ENCODE measurements at places on chromosomes 13 and 19. TPM values are rescaled to one million over a fixed set of nuclear protein-coding genes. Genes with fewer than 3 reads are reported as not detected.

DNA sequence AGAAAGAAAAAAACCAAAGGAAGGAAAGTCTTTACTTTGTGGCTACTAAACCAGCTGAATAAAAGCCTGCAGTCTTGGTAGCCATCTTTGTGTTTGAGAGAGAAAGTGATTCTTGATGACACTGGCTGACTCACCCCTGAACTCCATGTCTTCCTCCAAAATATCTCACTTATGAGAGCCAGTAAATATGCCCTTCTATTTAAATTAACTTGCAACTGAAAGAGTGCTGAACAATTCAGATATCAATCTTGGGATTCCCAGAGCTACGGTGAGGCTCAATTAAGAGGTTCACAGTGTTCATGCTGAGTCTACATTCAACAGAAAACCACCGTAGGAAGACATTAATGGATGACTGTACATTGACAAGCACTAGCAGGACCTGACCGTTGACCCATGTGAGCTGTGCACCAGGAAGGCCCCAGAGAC, 57.9 kb downstream of the KCTD12 start:
- DNase-seq: no peak

Gene PEAK3
- total RNA-seq: under 0.01 TPM

DNA sequence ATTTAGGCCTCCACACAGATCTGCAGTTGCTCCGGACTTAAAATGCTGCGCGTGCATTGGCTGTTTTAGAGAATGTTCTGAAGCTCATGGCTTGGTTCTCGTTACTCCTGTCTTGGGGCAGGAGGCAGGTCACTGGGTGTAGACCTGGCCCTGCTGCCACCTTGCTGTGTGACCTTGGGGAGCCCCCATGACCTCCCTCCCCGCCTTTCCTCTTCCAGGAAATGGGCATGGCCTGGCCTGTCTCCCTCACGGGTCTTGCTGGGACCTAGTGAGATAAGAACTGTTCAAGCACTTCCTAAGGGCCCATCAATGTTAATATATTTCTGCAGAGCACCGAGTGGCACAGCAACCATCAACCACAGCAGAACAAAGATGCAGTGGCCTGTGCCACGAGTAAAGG, 49.4 kb downstream of the KLF2 start:
- DNase-seq: no peak

- no peak for DNase-seq
Observed at GRCh38 chr13:79995334-79995733, 345.6 kb downstream of the SPRY2 start.

Gene ZNF154
- 15.1 TPM for total RNA-seq

GRCh38 chr13:40770609-40770933, 419 bp downstream of the MRPS31 start:
- DNase-seq: no peak

DNA sequence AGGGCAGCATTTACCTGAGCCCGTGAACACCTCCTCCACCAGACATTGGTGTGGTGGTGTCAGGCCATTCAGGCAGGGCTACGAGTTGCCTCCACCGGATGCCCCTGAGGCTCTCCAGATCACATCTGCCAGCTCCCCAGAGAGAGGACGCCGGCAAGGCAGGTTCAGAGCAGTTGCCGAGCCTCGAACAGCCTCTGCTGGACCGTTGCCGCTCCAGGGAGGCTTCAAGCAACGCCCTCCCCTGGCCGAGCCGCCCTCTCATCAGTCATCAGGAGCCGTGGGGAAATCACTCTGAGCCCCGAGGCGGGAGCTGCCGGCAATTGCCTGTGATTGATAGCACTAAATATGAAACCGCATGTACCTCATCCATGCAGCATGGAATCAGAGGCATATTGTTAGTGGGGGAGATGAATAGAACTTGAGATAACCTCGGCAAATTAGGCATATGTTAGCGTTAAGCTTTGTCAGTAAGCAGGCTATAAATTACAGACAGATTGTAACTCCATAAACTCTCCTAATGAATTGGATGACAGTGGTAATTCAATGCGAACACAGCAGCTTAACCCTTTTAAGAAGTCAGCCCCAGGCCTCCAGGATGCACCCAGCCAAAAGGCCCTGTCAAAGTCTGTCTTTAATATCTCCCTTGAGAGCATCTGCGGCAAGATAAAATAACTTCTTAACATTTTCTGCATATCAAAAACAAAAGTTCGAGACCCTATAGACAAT, 29.8 kb upstream of the SPACA7 start:
- no peak for DNase-seq

GRCh38 chr13:26716984-26717383, 43.6 kb downstream of the GPR12 start:
- no peak for DNase-seq

DNA sequence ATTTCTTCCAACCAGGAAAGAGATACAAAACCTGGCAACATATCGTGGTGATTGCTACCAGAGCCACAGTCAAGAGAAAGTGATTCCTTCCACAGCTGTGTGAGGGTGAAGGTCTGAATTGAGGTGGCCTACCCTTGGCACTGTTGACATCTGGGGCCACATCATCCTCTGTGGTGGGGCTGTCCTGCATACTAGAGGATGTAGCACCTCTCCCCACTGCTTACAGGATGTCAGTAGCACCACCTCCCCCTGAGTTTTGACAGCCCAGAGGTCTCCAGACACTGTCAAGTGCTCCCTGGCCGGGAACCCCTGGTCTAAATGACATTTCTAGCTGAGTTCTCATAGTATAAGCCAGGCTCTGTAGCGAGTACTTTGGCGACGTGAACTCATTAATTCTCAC, 15.5 kb downstream of the PTGER1 start:
- DNase-seq: no peak

GRCh38 chr13:34430294-34430693, 511.8 kb upstream of the NBEA start:
- no peak for DNase-seq

Gene ATXN8OS
- total RNA-seq: not detected

GRCh38 chr13:30145709-30146367, 161.5 kb downstream of the KATNAL1 start:
- no peak for DNase-seq

GRCh38 chr13:20331949-20332348, 99.8 kb upstream of the GJB6 start:
- DNase-seq: no peak

Gene GRIN3B
- total RNA-seq: 0.81 TPM

- peak; percentile 88 for DNase-seq
Observed at GRCh38 chr19:51338563-51339312, 3.2 kb downstream of the VSIG10L start.

- no peak for DNase-seq
Observed at GRCh38 chr19:46772170-46773017, 16.0 kb downstream of the SLC1A5 start.

Gene PODNL1
- total RNA-seq: under 0.01 TPM

DNA sequence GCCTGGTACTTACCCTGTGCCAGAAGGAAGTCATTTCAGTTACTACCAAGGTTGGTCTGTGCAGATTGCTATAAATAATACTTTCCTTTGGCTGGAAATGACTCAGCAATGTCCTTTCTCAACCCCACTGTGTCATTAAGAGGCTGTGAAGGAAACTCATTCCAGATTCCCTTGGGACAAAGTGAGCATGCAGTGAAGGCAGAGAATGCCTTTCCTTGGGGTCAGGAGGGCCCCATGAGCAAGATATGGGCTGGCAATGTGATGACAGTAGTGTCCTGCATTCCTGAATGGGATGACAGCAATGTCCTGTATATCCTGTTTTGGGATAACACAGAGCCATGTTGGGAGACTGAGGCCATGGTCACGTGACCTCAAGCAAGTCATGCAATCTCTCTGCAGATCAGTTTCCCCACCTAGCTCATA, 213.1 kb upstream of the TMTC4 start:
- no peak for DNase-seq

- no peak for DNase-seq
Observed at GRCh38 chr19:10615429-10616023, 9.8 kb upstream of the SLC44A2 start.
